ENCODE measurements at places on chromosomes 6 and 20.

GRCh38 chr6:101396548-101397173, 3.2 kb downstream of the GRIK2 start:
- DNase-seq: no peak

DNA sequence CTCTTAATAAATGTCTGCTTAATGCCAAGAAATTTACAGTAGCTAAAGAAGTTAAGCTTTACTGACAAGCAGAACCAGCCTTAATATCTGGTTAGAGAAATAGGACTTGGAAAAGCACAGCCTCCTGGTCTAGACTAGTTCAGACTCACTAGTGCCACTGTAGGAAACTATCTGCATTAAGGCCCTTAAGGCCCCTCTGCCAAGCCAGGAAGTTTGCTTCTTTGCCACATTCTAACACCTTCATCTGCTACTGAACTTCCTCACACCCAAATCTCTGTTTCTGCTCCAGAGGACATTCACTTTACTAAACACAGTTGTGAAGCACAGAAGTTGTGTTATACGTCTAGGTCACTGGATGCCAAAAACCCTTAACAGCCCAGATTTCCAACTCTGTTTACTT, 302.8 kb downstream of the BTBD9 start:
- DNase-seq: no peak

DNA sequence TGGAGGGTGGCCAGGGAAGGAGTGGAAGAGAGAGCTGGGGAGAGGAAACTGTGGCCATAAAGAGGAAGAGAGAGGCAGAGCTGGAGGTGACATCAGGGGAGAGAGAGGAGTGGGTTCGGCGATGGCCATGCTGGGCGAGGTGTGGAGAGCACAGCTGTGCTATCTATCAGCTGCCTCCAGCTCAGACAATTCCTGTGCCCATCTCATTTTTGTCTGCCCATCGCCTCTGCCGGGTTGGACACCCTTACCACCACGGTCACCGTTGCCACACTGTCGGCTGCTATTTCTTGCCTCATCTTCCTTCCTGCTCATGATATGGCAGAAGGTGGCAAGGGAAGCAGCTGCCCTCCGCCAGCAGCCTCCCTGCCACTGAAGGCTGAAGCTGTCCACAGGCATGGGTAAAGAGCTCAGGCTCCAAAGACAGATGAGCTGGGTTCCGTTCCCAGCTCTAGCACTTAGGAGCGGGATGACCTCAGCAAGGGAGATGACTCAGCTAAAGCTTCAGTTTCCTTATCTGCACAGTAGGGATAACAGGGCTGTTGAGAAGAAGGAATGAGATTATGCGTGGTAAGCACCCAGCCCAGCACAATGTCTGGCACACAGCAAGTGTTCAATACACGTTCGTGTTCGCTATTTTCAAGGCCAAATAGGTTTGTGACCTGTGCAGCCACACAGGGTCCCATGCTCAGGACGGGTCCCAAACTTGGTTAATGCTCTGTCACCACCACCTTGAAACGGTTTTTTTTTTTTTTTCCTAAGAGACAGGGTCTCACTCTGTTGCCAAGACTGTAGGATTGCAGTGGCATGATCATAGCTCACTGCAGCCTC, 21.9 kb upstream of the TAF8 start:
- no peak for DNase-seq

GRCh38 chr20:38722683-38723016, 1.6 kb upstream of the SLC32A1 start:
- no peak for DNase-seq

DNA sequence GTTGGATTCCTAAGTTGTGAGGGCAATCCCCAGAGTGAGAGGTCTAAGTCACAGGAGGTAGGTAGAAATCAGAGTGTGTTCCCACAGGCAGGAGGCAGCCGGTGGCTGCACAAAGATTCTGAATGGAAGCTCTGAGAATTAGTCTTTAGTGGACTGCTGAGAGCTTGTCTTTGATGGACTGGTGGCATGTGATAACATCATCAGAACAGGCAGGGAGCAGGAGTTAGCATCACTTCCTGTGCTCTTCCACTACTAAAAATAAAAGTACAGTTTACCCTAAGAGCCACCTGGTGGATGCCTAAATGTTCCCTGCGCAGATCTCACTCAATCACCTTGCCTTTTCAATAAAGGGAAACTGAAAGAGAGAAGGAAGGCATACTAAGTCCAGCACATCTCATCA, 294.6 kb upstream of the POU3F2 start:
- no peak for DNase-seq

DNA sequence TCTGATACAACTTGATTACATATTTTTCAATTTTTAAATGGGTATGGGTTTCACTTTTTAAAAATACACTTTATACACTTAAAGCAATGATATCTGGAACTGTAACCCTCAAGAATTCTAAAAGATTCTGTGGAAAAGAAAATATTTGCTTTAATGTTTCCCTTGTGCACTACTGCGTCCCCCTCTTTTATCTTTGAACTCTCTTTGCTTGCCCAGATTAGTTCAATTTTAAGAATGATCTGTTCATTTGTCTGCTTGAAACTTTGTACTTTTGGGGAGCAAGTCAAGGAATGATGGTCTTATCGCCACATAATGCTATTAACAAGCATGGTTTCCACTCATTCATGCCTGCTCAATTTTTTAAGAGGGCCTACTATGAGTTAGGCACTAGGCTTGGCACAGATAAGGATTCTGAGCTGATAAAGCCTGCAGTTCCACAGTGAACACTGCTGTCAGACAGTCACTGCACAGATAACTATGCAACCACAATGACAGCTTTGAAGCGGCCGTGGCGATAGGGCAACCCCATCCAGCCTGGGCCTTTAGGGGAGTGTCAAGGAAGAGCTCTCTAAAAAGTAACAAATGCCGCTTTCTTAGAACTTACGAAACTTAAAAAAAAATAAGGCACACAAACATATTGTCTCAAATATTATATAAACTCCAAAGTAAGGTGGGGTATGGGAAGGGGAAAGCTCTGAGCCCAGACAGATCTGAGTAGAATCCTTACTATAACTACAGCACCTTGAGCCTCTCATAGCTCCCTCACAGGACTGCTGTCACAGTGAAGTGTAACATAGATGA, 29.7 kb downstream of the FYN start:
- DNase-seq: peak; percentile 52

GRCh38 chr20:43065299-43065698, 124.4 kb downstream of the PTPRT start:
- no peak for DNase-seq

DNA sequence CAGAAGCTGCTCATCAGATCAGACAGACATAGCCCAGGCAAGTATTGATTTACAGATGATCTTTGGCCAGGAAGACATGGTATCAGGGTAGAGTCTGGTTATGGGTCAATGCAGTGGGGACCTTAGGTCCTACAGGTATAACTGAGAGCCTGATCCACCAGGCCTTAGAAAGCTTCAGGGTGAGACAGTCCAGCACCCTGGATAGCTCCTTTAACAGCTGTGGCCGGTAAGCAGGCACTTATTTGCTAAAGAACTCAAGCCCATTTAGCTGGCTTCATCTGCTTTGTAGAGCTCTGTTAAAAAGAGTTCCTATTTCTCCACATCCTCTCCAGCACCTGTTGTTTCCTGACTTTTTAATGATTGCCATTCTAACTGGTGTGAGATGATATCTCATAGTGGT, 39.6 kb downstream of the ESR1 start:
- no peak for DNase-seq

GRCh38 chr20:40931410-40932044, 97.1 kb upstream of the TOP1 start:
- DNase-seq: no peak

DNA sequence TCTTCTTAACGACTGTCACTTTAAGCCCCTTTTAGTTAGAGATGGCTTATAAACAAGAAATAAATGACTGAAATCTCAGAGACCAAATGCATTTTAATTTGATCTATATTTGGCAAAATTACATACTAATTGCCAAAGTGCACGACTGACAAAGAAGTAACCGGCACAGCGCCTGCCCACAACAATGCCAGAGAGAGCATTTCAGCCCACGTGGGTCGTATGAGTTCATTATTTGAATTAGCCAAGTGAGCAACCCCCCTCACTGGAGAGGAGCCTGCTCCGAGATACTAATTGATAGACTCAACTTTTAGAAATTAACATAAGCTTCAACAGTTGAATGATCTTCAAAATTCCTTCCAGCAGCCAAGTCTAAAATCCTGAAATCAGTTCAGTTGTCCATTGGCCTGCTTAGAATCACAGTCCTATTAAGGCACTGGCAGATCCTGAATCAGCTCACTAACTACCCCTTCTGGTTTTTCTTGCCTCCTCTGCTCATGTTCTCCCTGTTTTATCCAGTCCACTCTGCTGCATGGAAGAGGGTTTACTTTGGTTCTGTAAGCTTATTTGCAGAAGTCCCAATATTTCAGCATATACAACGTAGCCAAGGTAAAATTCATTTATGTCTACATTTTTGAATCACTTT, 519.1 kb upstream of the AGPAT4 start:
- no peak for DNase-seq

GRCh38 chr20:64131406-64131805, 24.0 kb upstream of the NPBWR2 start:
- no peak for DNase-seq

GRCh38 chr6:40732878-40733277, 145.7 kb upstream of the LRFN2 start:
- DNase-seq: no peak

GRCh38 chr20:4303136-4303535, 287.8 kb upstream of the RNF24 start:
- DNase-seq: no peak

GRCh38 chr6:84517741-84518530, 246.5 kb downstream of the TBX18 start:
- no peak for DNase-seq

- no peak for DNase-seq
These were observed 102.9 kb downstream of the SOBP start for GRCh38 chr6:107592806-107593205.

- DNase-seq: peak; percentile 4
These were observed 14.9 kb upstream of the FAM210B start for GRCh38 chr20:56343861-56344381.

DNA sequence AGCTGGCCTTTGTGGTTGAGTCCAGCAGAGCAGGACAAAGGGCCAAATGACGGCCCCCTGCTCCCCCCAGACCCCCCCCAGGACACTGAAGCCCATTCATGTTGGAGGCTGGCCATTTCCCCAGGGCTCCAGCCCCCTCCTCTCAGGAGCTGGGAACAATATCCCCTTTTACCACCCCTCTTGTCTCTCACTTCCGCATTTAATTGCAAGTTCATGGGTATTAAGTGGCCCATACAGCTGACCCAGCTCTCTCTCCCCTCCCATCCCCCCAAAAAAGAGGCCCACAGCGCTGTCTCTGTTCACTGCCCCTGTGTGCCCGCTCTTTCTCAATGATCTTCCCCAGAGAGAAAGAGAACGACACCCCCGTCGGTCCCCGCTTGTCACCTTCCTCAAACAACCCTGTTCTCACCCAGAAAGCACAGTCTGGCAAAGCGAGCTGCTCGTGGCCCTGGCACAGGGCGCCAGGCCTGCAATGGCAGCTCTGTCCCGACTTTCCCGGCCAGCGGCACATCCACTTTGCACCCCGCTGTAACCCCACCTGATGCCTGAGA, 30.4 kb downstream of the PREX1 start:
- DNase-seq: no peak

DNA sequence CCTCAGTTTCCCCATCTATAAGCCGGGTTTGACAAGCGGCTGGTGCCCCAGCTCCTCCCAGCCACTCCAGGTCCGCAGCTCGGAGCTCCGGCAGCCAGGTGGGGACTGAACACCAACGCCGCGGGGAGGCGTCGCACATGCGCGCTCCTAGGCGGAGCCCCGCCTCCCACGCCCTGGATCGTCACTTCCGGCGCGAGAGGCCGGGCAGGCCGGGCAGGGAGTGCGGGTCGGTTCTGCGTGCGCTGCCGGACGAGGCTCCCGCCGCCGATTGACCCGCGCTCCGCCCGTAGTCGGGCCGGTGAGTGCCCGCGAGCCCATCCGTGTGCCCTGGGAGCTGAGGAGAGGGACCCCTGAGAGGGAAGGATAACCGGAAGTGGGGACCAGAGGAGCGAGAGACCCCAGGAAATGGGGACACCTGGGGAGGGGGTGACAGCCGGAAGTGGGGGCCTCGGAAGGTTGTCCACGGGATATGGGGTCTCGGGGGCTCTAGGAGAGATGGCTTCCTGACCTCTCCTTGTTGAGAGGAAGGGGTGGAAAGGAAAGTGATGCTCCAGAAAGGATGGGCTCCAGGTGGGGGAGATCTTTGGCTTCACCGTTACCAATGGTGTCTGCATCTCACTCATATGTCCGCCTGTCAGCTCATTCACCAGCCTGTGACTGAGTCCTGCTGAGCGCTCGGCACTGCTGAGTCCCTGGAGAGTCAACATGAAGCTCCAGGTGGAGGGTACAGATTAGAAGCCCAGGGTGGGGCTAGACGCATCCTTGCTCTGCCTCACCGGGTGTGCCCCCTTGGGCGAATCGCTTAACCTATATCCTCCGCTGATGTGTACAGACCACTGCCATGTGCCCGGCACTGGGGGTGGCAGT, at the start of gene TTPAL:
TTPAL (plus strand) TSS at position 181 of the 867 bp plus-strand sequence. CDS start 4,126 bp downstream, outside the sequence.
- peak; percentile 82 for DNase-seq

DNA sequence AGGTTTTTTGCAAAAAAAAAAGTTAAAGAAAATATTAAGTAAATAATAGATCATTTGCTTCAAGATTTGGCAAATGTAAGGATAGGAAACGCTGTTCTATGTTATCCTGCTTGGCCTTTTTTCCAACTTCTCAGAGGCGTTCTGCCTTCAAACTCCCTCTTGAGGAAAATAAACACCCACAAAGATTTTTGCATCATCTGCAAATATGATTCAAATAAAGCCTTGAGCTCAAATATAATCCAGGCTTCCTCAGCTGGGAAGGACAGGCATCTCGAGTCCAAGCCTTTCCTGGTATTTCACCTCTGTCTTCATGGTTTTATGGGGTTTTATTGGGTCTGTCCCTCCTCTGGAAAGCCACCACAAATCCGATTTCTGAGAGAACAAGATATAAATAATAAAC, 67.7 kb upstream of the PTPN1 start:
- DNase-seq: no peak

DNA sequence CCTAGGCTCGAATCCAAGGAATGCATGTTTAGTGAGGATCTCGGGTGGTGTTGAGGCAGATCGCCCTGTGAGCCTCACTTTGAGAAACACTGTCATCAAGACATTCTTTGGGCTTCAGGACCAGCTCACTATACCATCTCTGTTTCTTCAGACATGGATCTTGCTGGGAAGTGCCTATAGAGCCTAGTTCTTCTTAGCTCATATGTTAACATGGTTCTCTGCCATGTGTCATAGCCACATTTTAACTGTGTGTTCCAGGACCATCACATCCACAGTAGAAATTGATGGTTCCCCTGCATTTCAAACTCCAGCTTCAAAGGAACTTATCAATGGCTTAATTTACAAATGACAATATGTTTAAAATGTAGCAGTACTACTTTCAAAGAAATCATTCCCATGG, 57.4 kb downstream of the NOX3 start:
- DNase-seq: no peak

DNA sequence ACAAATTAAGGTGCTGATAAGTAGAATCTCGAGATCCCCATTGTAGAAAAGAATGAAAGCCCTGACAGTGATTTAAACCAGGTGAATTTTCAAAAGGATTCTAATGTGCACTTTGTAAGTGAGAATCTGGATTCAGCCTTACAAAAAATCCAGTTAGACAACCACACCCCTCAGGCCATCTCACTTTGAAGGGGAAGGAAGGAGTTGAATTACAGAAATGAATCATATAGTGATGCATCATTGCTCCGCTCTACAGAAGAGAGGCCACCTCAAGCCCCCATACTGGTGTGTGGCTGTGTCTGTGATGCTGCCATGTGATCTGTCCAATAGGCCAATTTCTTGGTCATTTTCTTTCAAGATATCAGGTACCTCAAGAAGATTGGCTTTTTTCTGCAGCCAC, 85.5 kb upstream of the NT5E start:
- no peak for DNase-seq

GRCh38 chr20:2336471-2336870, 40.7 kb downstream of the TGM3 start:
- no peak for DNase-seq
